ENCODE measurements at places on chromosomes 16 and 17. TPM values are rescaled to one million over a fixed set of nuclear protein-coding genes. Genes with fewer than 3 reads are reported as not detected.

DNA sequence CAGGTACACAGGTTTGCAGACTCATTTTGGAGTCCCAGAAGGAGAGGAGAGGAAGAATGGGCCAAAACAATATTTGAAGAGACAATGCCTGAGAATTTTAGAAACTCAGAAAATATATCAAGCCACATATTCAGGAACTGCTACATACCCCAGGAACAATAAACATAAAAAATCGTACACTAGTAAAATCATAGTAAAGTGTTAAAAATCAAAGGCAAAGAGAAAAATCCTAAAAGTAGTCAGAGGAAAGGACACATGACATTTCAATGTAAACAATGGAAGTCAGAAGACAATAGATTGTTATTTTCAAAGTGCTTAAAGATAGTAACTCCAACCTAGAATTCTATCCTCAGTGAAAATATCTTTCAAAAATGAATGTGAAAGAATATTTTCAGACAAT, 28.5 kb upstream of the NACA2 start:
- DNase-seq: no peak

WFIKKN1 gene
- 3.5 TPM for polyA plus RNA-seq

KRT33A gene
- not detected for polyA plus RNA-seq

DNA sequence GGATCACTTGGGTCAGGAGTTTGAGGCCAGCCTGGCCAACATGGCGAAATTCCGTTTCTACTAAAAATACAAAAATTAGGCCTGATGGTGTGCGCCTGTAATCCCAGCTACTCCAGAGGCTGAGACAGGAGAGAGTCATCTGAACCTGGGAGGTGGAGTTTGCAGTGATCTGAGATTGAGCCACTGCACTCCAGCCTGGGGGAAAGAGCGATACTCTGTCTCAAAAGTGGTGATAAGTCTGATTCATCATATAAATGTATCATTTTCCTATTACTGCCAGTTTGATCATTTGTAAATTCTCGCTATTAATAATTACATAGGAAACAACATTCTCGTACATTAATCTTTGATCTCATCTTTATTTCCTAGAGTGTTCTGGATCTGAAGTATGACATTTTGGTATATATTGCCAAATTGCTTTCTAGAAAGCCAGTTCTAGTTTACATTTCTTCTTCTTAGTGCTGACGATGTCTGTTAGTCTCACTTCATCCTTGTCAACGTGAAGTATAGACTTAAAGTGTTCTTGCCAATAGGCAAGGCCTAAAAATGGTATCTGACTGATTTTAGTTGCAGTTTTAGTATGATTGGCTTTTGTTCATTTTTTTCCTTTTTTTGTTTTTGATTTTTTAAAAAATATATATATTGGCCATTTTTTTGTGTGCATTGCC, 9.7 kb downstream of the RABEP1 start:
- DNase-seq: no peak

HCFC1R1 gene
- 81.3 TPM for polyA plus RNA-seq

NPIPB2 gene
- polyA plus RNA-seq: 1.6 TPM

METTL23 gene
- 30.1 TPM for polyA plus RNA-seq

DNA sequence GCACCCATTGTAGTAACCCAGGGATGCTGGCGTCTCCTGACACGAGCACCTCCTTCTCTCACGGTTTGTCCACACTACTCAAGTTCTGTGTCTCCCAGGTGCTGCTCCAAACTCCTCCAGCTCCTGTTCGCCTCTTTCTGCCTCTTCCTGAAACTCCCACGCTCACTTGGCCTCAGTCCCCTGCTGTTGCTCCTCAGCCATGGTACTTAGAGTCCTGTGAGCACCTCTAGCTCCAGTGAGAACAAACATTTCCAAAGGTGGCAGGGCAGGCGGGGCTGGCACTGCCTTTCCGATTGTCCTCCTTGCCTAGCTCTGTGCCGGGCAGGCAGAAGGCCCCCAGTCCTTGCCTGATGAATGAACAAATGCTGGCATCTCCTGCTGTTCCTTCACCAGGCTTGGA, 146.1 kb downstream of the SDK2 start:
- no peak for DNase-seq

CDK10 gene
- polyA plus RNA-seq: 74.8 TPM

GRCh38 chr17:75995385-75995925, 5.2 kb upstream of the CDK3 start:
- DNase-seq: no peak

DNA sequence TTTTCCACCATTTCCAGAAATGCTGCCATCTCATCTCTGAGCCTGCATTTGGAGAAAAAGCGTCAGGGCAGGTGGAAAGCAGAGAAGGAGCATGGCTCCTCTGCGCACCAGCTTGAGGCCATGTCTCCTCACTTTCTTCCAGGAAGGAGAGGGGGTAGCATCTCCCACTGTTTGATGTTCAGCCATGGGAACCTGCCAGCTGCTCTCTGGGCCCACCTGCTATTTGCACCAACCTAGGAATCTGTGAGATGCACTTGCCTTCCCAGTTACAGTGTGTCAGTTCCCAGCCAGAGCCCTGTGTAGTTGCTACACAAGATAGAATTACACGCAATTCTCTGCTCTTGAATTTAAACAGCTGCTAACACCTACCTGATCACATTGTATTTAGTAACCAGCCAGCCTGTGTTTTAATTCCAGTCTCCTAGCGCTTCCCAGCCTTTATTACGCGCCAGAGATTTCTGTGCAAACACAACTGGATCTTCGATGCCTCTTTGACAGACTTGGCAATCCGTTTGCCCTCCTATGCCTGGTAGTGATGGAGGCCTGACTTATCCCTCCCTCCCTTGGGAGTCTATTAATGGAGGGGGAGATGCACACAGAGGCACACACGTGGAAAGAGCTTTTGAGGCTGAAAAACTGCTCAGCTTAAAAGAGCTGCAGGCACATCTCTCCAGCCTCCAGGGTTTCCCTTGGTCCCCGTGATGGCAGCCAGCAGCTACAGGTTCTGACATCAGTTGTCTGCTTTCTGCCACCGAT, 98.1 kb upstream of the SEC14L1 start:
- DNase-seq: no peak

- no peak for DNase-seq
Observed at GRCh38 chr17:15039366-15039765, 225.8 kb downstream of the PMP22 start.

GRCh38 chr16:56288019-56288418, 96.7 kb downstream of the GNAO1 start:
- no peak for DNase-seq

ZSCAN10 gene
- polyA plus RNA-seq: not detected

GRCh38 chr16:76653390-76654026, 376.3 kb downstream of the CNTNAP4 start:
- peak; percentile 35 for DNase-seq

PRAC1 gene
- not detected for polyA plus RNA-seq

BICDL2 gene
- 0.07 TPM for polyA plus RNA-seq

DNA sequence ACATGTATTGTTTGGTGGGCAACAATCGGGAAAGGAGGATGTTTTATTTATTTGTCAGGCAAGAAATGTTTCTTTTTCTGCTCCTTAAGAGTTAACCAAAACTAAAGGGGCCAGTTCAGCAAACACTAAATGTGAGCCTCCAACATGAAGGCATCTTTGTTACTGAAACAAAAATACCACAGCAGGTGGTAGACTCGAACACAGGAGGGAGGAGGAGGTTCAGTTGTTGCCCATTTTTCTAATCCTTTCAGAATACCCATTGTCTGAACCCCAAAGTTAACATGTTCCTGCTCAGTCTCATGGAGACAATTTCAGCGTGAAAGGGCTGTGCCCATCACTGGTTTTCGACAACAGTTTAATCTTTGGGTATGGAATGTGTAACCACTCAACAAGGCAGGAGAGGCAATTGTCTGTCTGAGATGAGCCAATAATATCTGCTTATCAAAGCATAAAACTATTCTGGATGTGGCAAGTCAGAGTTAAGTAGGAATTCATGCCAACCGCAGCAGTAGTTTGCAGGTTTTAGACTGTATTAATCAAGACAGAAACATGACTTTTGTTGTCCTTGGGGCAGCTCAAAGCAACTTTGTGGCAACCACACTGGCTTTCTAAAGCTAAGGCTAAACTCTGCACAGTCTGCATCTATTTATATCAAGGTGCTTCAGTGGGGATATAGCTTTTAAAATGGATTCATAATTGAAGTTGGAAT, 211.7 kb downstream of the FTO start:
- DNase-seq: no peak

TRIM72 gene
- polyA plus RNA-seq: 0.15 TPM

- DNase-seq: no peak
Observed at GRCh38 chr17:37607637-37608331, 1.4 kb downstream of the SYNRG start.

DNA sequence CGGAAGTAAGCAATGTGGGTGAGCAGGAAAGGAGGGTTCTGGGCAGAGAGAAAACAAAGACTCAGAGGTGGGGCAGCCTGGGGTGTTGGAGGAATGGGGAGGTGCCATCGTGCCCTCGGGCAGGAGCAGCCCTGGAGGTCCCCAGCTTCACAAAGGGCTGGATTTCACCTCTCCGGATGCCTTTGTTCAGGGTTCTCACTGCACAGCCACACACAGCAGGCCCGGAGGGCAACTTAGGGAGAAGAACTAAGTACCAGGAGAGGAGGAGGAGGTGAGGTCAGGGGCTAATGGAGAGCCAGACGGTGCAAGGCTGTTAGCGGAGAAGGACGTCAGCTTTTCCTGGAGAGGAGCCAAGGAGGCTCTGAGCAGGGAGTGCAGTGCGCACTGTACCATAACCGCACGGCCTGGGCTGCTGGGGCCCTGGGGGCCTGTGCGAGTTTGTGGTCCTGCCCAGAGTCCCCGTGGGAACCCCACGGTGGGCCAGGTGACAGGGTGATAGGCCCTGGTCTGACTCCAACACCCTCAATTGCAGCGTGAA, 9.3 kb downstream of the ARRB2 start:
- DNase-seq: no peak

DNA sequence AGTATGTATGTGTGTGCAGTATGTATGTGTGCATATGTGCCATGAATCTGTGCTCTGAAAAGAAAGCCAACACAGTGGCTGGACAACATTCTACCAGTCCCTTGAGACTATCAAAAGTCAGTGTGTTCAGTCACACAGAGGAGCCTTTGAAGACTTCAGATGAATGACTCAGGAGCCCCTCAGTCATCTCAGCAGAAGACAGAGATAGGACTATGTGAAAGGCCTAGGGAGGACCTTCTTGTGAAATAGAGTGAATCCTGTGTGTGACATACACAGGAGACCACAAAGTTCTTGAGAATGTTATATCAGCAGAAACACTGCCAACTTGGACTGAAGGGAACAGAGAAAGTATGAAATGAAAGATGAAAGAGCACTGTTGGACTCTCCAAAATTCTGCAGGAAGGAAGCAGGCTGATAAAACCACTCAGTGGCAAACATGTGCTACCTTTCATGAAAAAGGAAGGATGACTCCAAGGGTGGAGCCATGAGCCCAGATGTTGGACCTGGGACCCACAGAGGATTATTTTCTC, 108.4 kb downstream of the METRNL start:
- DNase-seq: no peak

PRCD gene
- polyA plus RNA-seq: 3.2 TPM

DNA sequence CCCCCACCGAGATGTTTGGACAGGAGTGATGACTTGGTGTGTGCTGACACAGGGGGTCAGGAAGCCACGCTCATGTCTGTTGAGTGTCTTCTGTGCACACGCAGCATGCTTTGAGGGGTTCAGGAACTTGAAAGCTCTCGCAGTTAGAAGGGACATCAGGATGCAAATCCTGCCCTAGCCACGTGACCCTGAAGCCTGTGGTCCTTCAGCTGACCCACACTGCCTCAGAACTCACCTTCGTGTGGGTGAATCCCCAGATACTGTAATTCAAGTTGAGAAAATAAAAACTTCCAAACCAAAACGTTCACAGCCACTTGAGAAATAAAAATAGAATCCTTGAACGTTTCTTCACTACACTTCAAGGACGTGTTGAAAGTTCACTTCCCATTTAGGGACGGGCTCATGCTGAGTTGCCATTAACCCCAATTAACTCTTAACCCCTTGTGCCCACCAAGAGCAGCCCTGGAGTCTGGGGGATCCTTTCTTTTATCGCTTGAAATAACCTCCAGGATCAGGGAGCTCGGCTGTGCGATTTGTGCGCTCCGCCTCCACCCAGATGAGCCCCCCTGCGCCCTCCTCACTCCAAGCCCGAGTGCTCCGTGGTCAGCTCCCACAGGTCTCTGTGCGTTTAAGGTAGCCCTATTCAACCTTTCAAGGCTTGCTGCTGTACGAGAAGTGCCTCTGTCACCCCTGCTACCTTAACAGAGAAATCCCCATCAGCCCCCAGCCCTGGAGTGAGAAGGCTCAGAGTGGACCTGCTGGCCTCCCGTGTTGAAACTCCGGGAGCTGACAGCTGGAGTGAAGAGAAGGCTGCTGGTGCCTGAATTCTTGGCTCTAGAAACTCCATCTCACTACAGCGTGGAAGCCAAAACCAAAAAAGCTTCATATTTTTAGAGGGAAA, 36.2 kb upstream of the NAT9 start:
- no peak for DNase-seq

- DNase-seq: no peak
Observed at GRCh38 chr16:65418435-65418834, 296.6 kb upstream of the CDH11 start.

DNA sequence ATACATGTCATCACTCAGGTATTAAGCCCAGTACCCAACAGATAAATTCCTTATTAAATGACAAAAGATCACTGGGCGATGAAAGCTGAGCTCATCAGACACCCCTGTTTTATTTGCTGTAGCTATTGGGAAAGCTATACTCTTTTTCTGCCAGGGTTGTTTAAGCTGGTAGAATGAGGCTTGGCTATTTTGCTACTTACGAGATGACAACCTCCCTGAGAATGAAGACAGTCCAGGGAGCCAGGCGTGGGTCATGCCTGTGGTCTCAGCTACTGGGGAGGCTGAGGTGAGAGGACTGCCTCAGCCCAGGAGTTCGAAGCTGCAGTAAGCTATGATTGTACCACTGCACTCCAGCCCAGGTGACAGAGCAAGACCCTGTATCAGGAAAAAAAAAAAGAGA, 4.3 kb upstream of the SH2B1 start:
- no peak for DNase-seq

ABCC12 gene
- not detected for polyA plus RNA-seq

KRTAP16-1 gene
- not detected for polyA plus RNA-seq

WFDC1 gene
- polyA plus RNA-seq: 4.1 TPM

- no peak for DNase-seq
Observed at GRCh38 chr17:48254896-48255295, 147.3 kb downstream of the SNX11 start.

All from left renal pelvis (tissue), 4 donors.